Hematopoietic multipotent progenitor cell treated with erythropoietin and hydrocortisone succinate and interleukin-3 and kit ligand, for 4 days (in vitro differentiated cells): ENCODE measurements at places on chromosomes 11 and 22.
A peak's percentile ranks its signal among the peaks of the same experiment; 100 is the strongest.

DNA sequence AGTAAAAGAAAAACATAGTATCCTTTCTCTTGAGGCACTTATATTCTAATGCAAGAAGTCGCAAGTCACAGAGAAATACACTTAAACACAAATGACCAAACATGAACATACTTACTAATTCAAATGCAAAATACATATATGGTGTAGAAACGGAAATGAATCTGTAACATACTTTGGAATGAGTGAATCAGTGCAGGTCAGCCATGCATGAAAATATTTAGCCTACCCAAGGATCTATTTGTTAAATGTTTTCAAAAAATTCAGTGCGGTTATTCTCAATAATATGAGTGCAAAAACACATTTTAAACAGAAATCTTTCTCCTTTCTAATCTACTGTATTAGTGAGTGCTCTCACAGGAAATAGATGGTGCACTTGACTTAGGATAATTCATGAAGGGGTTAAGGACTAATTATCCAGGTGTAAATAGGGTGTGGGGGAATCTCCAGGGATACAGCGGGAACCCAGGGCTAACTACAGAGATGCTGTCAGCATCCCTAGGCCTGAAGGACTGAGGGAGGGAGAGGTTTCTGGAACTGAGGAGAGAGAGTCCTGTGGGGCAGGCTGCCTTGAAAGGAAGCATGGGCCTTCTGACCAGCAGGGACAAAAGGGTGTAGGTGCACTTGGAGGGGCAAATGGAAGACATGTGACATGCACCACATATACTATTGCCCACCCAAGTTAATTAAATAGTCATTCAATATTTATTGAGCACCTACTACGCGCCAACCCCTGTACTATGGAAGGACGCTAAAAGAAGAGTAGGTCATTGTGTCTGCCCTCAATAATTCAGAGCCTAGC lies 139.2 kb downstream of the MAML2 start:
- no peak for DNase-seq

- DNase-seq, result no peak
Observed at GRCh38 chr22:49179175-49179574, 648.5 kb downstream of the BRD1 start.

GRCh38 chr11:36010010-36010740 lies 66.3 kb downstream of the LDLRAD3 start:
- no peak for DNase-seq

DNA sequence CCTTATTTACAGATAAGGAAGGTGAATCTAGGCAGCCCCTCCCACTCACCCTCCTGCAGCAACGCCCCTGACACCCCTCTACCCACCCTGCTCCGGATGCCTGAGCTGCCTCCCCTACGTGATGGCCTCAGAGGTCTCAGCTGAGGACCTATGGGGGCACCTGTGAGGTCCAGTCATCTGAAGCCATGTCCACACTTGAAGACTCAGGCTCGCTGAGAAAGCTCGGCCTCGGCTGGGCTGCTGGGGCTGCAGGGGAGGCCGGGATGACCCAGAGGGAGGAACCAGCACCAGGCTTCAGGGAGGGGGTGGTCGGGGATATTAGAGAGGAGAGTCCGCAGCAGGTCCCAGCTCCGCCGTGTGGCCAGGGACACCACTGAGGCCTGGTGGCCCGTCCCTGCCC lies 92.8 kb downstream of the BRD1 start:
- no peak for DNase-seq

- DNase-seq, result no peak
Observed at GRCh38 chr22:27393371-27393770, 408.2 kb downstream of the MN1 start.

GRCh38 chr11:126163074-126163700 lies 48.3 kb downstream of the RPUSD4 start:
- DNase-seq, result no peak

- no peak for DNase-seq
Observed at GRCh38 chr22:25142102-25142501, 57.6 kb upstream of the CRYBB3 start.

- DNase-seq, result peak; percentile 32
Observed at GRCh38 chr11:128903248-128904061, 12.3 kb downstream of the KCNJ5 start.

DNA sequence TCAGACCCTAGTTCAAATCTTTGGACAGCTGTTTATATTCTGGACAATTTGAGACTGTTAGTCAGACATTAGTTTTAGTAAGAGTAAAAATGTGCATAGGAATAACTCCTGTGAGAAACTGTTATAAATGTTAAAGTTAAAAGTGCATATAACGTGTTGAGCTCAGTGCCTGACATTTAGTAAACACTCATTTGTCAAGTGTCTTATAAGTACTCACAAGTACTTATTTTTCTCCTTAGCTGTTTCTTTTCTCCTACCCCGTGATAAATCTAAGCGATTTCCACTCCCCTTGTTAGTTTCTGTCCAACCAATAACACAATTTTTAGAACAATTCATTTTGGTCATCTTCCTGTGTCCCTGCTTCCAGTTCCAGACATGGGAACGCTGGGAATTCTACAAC lies 59.3 kb downstream of the LRRC4C start:
- no peak for DNase-seq

- no peak for DNase-seq
Observed at GRCh38 chr11:1534171-1534570, 37.9 kb downstream of the DUSP8 start.
